ENCODE measurements at places on chromosomes 2 and 18. TPM values are rescaled to one million over a fixed set of nuclear protein-coding genes. Genes with fewer than 3 reads are reported as not detected.

DNA sequence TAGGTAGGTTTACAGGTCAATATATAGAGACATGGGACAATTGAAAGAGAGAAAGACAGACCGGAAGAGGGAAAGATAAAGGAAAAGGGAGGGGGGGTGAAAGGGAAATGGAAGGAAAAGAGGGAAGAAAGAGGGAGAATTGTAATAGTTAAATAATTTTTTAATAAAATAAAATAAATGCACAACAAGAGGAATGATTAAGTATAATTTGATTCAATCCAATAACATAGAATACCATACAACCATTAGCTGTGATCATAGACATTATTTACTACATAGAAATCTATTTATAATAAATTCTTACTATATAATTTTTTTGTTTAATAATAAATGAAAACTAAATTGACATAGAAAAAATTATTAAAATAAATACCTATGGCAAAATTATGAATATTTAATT, 330.7 kb downstream of the NR4A2 start:
- no peak overlapping the region for H3K27ac ChIP-seq
- no peak overlapping the region for H3K4me3 ChIP-seq

- no peak for DNase-seq
- peaks cover 51% of the 10 kb centered on the region for H3K27me3 ChIP-seq
- no peak overlapping the region for H3K27ac ChIP-seq
- no peaks in the 10 kb centered on the region for H3K36me3 ChIP-seq
Measured at GRCh38 chr2:238851761-238852160, 3.9 kb downstream of the TWIST2 start.

DNA sequence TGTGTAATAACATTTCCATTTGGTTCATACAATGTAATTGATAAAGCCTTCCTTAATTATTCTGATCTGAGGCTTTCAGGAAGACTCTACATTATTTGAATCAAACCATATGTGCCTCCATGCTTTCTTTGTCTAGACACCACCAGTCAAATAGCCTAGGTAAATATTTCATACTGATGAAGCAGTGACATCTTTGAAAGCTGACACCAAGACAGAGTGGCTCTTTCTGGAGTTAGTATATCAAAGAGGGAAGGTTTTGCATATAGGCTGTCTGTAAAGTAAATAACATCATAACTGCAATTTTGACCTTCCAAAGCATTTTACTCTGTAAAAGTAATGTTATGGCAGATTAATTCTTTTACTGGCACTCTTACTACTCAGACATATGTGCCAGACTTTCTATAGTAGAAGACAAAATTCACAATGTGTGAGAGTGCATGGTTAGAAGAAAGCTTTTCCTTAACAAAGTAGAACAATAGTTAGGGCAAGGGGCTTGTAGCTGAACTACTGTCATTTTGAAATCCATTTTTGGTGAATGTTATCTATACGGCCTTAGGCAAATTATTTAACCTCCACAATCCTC, 177.3 kb downstream of the ERBB4 start:
- H3K27me3 ChIP-seq: no peaks in the 10 kb centered on the region
- H3K4me3 ChIP-seq: no peak overlapping the region
- no peaks in the 10 kb centered on the region for H3K4me1 ChIP-seq
- H3K27ac ChIP-seq: no peak overlapping the region
- no peaks in the 10 kb centered on the region for H3K36me3 ChIP-seq

GRCh38 chr2:211860224-211860623, 678.4 kb downstream of the ERBB4 start:
- no peaks in the 10 kb centered on the region for H3K27me3 ChIP-seq
- no peak overlapping the region for H3K4me3 ChIP-seq
- H3K27ac ChIP-seq: no peak overlapping the region
- no peak for DNase-seq

Gene FIGN
- total RNA-seq: not detected

Gene TEKT4
- not detected for total RNA-seq

Gene SH3RF3
- total RNA-seq: 0.27 TPM

DNA sequence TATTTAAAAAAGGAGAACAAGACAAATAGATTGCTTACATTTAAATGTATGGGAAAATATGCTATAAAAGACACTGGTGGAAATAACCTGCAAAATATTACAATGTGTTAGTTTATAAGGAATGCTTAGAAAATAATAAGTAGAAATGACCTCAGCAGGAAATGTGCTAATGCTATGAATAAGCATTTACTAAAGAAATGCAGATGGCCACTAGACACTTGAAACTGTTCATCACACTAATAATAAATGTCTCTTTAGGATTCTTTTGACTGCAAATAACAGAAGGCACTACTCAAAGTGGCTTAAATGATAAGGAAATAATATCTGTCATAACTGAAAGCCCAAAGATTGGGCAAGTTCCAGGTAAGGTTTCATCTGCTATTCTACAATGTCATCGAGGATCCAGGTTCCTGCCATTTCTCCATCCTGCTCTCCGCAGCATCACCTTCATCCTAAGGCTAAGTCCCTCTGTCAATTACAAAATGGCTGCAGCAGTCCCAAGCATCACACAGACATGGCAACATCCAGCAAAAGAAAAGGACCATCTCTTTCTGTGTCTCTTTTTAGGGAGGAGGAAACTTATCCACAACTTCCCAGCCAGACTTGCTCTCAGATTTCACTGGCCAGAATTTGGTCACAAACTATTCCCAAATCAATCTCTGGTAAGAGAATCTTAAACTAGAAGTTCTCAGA, 21.9 kb downstream of the METTL8 start:
- peaks cover 30% of the 10 kb centered on the region for H3K4me1 ChIP-seq
- H3K36me3 ChIP-seq: no peaks in the 10 kb centered on the region
- H3K4me3 ChIP-seq: no peak overlapping the region
- DNase-seq: no peak

DNA sequence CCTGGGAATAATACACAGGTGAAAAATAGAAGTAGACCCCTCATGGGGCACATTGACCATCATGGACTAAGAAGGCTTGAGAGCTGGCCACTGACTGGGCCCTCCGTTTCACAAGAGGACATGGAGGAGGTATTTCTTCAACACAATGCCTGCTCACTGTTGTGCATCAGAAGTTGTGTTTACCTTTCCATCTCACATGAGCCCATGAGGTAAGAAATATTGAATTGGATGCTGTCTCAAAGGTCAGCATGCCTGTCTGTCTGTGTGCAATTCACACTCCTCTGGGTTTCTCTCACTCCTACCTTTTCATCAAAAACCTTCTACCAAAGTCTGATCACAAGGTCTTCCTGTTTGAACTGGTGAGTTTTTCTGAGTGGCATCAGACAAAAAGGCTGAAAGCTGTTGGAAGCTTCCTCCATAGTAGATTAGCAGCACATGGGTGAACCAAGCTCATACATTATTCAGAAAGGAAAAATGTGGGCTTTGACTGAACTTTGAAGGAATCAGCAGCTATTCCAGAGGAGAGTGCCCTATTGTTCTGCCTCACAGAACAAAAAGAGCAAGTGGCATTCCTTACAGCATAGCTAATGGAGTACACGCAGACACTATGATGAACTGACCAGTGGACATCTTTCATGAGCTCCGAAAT, 143.2 kb upstream of the RND3 start:
- H3K27ac ChIP-seq: no peak overlapping the region
- H3K4me1 ChIP-seq: no peaks in the 10 kb centered on the region
- H3K36me3 ChIP-seq: no peaks in the 10 kb centered on the region

DNA sequence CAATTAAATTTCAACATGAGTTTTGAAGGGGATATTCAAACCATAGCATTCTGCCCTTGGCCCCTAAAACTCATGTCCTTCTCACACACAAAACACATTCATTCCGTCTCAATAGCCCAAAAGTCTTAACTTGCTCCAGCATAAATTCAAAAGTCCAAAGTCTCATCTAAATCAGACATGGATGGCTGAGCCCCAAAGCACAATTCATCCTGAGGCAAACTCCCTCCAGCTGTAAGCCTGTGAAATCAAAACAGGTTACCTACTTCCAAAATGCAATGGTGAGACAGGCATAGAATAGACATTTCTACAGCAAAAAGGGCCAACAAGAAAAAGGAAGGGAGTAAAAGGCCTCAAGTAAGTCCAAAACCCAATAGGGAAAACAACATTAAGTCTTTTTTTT, 245.8 kb downstream of the TTC32 start:
- H3K4me1 ChIP-seq: no peaks in the 10 kb centered on the region
- no peak overlapping the region for H3K27ac ChIP-seq
- H3K36me3 ChIP-seq: no peaks in the 10 kb centered on the region
- H3K4me3 ChIP-seq: no peak overlapping the region
- DNase-seq: no peak
- H3K27me3 ChIP-seq: peaks cover 19% of the 10 kb centered on the region
